HFFc6 (cell line): ENCODE measurements at places on chromosomes 3 and 15. TPM values are rescaled to one million over a fixed set of nuclear protein-coding genes. Genes with fewer than 3 reads are reported as not detected.

The ADAMTS7 gene
- total RNA-seq, result 0.26 to 0.64 TPM (median 0.39 TPM) in 3 replicates

The CORO2B gene
- 8.9 to 10.2 TPM (median 9.8 TPM) in 3 replicates for total RNA-seq

The ZNF385D gene
- total RNA-seq, result 4.4 to 9.4 TPM (median 5.9 TPM) in 3 replicates

DNA sequence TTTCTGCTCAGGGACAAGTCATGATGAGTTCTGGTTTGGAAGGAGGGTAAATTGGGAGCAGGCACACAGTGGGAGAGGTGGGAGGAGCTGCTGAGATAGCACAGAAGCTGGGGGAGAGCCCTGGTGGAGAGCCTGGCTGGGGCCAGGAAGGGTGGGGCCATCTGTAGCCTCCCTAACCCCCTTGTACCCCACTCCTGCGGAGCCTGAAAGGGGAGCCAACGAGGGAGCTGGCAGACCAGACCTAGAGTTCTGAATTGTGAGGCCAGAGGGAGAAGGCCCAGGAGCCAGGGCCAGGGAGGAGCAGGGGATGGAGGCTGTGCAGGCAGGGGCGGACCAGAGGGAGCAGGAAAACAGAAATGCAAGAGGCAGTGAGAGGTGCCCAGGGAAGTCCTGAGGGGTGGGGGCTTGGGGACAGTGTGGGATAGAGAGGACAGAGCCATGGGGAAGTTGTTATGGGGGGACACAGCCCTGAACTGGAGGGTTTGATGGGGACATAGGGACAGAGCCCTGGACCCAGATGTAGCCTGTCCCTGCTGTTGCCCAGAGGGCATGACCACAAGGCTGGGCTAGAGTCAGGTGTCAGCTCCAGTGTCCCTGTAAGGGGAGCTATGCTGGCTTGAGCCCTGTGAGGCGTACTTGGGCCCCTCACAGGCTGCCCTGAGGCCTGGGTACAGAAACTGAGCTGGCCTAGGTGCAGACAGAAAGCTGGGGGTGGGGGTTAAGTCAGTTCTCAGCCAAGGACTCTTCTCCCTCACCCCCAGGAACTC lies 1.2 kb downstream of the TMIE start:
- H3K4me1 ChIP-seq, result peaks cover 11% of the 10 kb centered on the region
- H3K36me3 ChIP-seq, result no peaks in the 10 kb centered on the region
- no peak for DNase-seq

- no peaks in the 10 kb centered on the region for H3K4me1 ChIP-seq
- H3K36me3 ChIP-seq, result no peaks in the 10 kb centered on the region
- DNase-seq, result no peak
- no peak overlapping the region for H3K27ac ChIP-seq
These were observed 501.5 kb downstream of the ROBO2 start for GRCh38 chr3:77541203-77541922.
